ENCODE measurements at places on chromosomes 11 and 22.

DNA sequence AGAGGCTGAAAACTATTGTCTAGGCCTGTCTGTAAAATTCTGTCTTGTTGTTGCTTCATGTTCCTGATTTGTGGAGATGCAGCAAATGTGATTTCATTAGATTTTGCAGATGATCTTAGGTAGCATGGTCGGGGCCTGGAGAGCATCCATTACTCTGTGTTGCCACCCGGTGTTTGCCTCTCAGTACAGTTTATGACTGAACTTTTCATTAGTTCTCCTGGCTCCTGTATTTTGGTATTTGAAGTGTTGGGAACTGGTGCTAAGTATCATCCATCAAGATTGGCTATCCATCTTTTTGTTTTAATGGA is 7.7 kb downstream of the YWHAH start:
- no peak for DNase-seq

- DNase-seq, result no peak
These were observed 136.3 kb downstream of the ETS1 start for GRCh38 chr11:128450882-128451651.

GRCh38 chr11:93249459-93250220 is 51.8 kb upstream of the SLC36A4 start:
- no peak for DNase-seq

- no peak for DNase-seq
These were observed 21.3 kb upstream of the MYH9 start for GRCh38 chr22:36409056-36409455.

DNA sequence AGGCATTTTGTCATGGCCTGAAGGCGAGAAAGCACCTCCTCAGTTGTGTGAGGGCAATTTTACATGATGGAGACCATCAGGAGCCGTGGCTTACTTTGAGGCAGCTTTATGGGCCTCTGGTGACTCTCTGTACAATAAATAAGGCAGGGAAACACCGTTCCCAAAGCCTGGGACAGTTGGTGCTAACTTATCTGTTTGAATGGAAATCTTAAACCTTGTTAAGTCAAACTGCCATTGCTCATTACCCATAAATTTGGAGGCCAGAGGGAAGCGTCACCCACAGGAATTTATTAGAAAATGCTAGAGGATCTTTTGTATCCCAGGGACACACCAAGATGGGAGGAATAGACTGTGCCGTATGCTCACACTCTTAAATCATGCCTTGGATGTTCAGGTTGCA is 1156.9 kb downstream of the BRD1 start:
- no peak for DNase-seq

DNA sequence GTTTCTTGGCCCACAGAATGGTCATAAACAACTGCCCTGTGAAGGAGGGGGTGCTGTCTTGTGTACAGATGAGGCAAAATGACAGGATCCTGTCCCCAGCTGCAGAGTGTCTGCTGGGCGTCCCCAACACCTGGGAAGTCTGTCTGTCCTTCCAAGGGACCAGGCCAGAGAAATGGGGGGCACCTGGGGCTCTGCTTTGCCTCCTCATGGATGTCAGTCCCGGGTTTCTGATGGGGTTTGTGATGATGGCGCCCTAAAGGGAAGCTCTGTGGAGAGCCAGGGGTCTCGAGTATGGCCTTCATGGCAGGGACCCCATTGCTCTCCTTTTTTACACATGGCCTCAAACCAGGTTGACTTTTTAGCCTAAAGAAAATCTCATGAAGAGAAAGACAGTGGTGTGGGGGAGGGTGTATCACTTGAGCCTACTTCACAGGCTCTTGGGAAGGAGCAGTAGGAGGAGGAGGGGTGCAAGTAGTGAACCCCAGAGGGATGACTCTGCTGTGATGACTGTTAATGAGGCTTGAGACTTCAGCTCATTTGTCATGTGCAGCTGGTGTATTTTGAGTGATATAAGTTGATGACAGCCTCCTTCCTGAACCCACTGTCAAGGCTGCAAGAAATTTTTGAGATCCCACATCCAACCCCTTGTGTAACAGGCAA is 40.6 kb upstream of the TUB start:
- DNase-seq, result peak; percentile 33

DNA sequence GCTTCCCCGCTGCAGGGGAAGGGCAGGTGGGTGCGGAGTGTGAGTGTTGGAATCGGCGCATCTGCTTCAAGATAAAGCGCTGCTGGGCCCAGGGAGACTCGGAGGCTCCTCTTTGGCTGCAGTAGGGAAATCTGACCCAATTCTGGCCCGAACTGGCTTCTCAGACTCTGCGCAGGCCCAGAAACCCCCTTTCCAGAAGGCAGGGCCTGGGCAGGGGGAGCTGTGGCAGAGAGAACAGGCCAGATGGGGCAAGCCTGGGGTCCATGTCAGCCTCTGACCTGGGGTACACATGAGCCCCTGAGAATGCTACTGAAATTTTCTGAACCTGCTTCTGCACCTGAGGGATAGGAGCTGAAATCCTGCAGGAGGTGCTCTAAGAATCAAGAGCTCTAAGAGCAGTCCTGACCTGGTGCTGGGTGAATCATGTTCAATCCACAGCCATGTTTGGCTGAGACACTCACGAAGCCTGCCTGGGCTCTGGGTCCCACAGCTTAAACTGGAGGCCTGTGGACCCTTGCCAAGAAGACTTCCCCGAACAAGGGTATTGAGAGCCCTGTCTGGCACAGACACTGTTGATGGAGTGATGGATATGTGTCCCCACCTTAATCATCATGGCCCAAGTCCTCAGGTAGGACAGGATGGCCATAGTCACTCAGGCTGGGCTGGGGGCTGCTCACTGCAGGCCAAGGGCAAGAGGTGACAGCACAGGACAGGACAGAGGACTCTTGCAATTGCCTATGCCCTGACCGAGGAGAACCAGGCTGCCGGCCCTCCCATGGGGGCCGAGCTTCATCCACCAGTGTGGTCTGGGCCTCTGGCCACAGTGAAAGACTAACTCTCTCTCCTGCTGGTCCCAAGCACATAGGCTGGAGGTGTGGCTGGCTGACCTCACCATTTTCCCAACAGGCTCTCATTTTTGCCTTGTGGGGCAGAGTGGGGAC is 6.9 kb downstream of the RAB3IL1 start:
- peak; percentile 64 for DNase-seq

- DNase-seq, result no peak
These were observed 1.2 kb downstream of the GUCD1 start for GRCh38 chr22:24553597-24554312.

DNA sequence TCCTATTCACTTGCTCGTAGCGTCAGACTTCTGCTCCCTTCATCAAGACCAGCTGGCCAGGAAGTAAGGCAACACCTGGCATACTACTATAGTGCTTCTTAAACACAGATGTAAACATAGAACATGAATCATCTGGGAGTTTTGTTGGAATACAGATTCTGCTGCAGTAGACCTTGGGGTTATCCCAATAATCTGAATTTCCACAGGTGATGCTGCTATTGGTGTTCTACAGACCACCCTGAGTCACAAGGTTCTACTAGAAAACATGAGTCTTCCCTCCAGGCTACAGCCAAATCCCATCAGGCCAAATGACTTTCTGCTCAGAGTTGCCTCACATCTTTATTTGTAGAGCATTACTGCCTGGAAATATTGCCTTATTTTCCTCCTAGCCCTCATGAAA is 175.2 kb downstream of the NELL1 start:
- no peak for DNase-seq

DNA sequence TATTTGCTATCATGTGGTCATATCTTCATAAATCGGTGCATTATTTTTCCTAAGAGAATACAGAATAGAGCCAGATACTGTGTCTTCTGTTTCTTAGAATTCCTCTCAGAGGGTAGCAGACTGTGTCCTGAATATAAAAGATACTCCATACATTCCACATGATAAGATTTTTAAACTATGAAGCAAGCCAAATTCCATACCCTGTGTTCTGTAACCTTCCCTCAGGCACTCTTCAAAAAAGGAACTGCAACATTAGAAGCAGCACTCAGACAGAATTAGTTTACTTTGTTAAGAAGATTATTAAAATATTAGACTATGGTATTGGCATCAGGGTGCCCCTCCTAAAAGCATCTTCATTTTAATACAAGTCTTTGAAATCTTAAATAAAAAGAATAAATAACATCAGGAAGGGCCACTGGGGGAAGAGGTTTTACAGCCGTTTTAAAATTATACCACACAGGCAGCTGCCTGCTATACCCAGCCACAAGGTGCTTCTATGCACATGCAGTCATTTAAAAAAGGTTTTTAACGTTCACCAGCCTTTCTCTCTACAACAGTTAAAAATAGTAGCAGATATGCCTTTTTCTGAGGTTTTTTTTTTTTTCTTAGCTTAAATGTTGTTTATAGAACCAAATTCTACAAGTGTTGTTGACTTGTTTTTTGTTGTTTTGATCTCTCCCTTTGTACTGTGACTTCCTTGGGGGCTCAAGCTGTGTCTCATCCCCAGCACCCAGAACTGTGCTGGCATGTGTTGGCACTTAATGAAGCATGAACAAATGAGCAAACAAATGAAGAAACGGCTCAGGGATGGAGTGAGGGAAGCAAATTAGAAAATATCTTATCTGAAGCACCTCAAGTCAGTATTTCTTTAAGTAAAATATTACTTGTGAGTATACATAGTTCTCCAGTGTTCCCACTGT is 54.7 kb upstream of the CCDC89 start:
- no peak for DNase-seq

GRCh38 chr22:30792456-30792855 is 97.8 kb downstream of the OSBP2 start:
- peak; percentile 10 for DNase-seq

- DNase-seq, result no peak
These were observed 458 bp downstream of the RTN4R start for GRCh38 chr22:20267441-20268278.

DNA sequence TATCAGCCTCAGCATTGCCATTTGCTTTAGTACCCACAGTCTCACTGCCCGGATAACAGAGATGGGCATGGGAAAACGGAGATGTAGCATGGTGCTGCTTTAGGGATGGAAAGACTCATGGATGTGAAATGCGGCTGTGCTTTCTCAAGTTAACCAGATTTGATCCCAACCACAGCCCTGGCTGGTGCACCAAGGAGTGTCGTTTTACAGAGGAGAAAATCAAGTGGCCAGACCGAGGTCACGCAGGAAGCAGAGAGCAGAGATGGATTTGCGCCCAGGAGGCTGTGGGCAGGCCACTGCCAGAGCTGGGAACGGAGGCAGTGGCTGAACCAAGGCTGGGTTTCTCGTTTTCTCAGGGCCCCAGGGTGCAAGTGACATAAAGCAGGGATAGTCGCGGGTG is 9.0 kb downstream of the MB start:
- no peak for DNase-seq

GRCh38 chr11:1879941-1880720 is 11.6 kb downstream of the PRR33 start:
- peak; percentile 89 for DNase-seq

GRCh38 chr11:67387069-67387468 is 4.7 kb upstream of the RAD9A start:
- no peak for DNase-seq

DNA sequence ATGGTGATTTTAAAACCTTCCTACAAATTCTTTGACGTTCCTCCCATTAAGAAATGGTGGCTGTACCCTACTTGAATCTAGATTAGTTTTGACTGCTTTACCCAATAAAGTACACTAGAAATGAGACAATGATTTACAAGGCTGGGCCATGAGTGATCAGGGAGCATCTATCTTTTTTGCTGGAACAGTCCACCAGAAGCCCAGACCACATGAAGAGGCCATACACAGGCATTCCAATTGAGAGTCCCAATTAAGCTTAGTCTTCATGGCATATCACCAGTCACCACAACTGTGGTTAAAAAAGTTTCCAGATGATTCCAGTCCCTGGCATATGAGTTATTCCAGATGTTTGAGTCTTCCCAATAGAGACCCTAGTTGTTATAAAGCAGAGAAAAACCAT is 39.5 kb downstream of the FAM76B start:
- no peak for DNase-seq

DNA sequence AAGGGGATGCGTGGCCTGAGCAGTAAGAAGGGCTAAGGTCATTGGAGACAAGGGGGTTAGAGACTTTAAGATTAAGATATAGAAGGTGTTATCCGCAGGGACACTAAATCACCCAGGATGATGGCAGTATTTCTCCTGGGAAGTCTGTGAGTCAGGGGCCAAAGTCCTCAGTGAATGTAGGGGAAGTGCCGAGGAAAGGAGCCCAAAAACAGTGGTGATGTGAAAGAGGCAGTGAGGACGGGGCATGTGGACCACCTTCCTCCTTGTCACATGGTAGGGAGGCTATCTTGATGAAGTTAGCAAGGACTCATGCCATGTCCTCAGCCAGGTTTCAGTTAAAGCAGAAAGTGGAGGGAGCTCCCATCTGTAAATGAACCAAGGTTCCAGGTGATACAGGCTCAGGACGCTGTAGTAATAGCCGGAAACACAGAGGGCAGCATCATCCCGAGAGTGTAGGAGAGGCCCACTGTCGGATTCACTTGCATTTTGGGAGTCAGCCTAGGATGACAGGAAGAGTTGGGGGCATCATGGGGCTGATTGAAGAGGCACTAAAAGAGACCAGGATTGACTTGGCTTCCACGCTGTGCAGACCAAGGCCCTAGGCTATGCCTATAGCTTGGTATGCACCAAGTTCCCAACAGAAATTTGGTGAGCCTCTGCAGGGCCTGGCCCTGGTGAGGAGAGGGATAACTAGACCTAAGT is 33.5 kb downstream of the WEE1 start:
- no peak for DNase-seq

DNA sequence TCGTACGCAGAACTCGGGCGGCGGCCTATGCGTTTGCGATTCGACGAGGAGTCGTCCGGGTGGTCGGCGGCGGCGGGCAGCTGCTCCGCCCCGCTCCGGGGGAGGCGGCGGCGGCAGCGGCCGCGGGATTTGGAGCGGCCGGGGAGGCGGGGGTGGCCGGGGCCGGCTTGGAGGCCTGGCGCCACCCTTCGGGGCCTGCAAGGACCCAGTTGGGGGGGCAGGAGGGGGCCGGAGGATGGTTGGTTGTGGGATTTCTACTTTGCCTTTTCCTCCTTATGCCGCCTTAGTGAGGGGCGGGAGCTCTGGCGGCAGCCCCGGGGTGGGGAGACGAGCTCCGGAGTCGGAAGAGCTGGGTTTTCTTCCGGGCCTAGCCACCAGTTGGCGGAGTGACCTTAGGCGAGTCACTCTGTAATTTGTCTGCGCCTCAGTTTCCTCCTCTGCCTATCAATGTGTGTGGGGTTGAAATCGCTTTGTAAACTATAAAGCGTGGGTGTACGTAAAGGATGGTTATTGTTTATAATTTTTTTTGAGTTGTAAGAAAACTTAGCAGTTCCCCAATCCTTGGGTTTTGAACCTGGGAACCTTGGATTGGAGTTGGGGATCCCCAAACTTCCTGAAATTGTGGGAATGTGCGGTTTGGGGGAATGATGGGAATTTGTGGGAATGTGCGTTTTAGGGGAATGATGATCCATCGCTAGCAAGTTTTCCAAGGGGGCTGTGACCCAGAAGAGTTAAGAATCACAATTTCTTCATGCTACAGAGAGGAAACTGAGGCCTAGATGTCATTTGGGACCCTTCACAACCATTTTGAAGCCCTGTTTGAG is 679 bp downstream of the TUG1 start:
- no peak for DNase-seq

DNA sequence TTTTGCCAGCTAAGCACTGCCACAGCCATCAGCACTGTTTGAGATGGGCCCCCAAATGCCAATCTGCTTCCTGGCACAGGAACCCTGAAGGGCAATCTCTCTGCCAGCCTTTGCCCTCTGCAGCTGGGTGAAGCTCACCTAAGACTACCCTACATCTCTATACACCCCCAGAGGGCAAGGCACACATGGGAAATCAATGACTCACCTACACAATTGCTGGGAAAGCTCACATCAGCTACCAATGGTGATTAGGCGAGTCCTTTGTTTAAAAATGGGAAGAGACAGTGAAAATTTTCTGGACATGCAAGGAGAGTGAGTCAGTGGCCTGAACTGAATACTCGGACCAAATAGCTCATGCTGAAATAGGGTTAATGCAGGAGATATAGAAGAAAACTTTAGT is 12.6 kb upstream of the PRDM11 start:
- DNase-seq, result peak; percentile 24

Measured in chondrocyte (in vitro differentiated cells).